ENCODE measurements at places on chromosomes 13 and 19. TPM values are rescaled to one million over a fixed set of nuclear protein-coding genes. Genes with fewer than 3 reads are reported as not detected.

FFAR1 gene
- not detected for total RNA-seq

- H3K36me3 ChIP-seq: no peaks in the 10 kb centered on the region
- no peaks in the 10 kb centered on the region for H3K4me1 ChIP-seq
- no peak overlapping the region for H3K4me3 ChIP-seq
- DNase-seq: peak; percentile 68
Measured at GRCh38 chr19:42634409-42635232, 39.9 kb upstream of the CEACAM8 start.

DNA sequence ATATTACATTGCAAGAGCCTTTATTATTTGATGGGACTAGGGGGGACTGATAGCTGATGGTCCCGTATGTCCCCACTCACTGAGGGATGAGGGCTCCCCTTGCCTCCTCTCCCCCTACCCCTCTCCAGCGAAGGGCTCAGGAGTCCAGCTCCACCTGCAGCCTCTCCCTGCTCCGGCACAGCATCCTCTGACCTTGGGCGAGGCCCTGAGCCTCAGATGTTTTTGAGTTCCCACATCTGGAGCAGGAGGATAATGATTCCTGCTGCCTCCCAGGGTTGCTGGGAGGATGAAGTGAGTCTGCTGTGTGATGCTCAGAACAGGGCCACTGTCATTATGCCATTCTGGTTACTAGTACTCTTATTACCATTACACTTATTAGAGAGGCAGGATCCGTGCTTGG is 15.0 kb downstream of the PAK4 start:
- DNase-seq: no peak
- no peaks in the 10 kb centered on the region for H3K36me3 ChIP-seq
- no peak overlapping the region for H3K4me3 ChIP-seq
- no peaks in the 10 kb centered on the region for H3K27me3 ChIP-seq
- no peaks in the 10 kb centered on the region for H3K4me1 ChIP-seq

GRCh38 chr19:44303320-44303719 is 1.5 kb downstream of the ZNF235 start:
- H3K27me3 ChIP-seq: no peaks in the 10 kb centered on the region
- peak overlapping the region; percentile 89 for H3K4me3 ChIP-seq
- H3K4me1 ChIP-seq: peaks cover 13% of the 10 kb centered on the region
- peak overlapping the region; percentile 85 for H3K27ac ChIP-seq
- DNase-seq: peak; percentile 28

Measured in GM23248 (cell line).